ENCODE measurements at places on chromosomes 16 and 17.

DNA sequence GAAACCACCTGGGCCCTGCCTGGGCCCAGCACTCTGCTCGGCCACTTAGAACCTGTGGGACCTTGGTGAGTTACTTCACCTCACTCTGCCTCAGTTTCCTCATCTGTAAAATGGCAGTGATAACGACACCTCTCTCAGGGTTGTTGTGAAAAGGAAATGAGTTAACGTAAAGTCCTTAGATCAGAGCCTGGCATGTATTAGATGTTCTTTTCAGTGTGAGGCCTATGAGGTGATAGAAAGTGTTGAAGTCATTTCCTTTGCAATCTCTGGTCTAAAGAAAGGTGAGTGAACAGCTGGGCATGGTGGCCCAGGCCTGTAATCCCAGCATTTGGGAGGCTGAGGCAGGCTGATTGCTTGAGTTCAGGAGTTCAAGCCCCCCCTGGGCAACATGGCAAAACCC is 51.7 kb upstream of the LGALS9 start:
- DNase-seq: no peak

- no peak for DNase-seq
Observed at GRCh38 chr16:54484700-54485099, 198.1 kb upstream of the IRX3 start.

- no peak for DNase-seq
Observed at GRCh38 chr17:66776999-66777688, 57.8 kb upstream of the CACNG5 start.

GRCh38 chr17:15441315-15441714 is 26.1 kb downstream of the CDRT4 start:
- no peak for DNase-seq

DNA sequence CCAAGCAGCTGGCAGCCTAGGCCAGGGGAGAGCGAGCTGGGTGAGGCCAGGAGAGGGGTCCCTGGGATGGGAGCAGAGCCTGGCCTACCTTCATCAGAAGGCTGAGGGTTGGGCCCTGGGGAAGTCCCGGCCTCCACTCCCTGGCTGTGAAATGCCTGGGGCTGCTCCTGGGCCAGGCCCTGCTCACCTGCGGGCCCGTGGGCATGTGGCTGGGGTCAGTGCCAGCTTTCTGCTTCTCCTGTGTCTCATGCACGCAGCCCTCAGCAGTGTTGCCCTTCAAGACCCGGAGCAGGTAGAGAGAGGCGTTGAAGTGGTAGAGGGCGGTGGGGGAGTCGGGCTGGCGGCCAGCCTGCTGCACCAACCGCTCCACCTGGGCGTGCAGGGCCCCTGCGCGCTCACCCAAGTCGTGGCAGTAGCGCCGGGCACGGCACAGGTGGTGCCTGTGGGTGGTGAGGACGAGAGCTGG is 12.4 kb downstream of the MYBBP1A start:
- DNase-seq: no peak

DNA sequence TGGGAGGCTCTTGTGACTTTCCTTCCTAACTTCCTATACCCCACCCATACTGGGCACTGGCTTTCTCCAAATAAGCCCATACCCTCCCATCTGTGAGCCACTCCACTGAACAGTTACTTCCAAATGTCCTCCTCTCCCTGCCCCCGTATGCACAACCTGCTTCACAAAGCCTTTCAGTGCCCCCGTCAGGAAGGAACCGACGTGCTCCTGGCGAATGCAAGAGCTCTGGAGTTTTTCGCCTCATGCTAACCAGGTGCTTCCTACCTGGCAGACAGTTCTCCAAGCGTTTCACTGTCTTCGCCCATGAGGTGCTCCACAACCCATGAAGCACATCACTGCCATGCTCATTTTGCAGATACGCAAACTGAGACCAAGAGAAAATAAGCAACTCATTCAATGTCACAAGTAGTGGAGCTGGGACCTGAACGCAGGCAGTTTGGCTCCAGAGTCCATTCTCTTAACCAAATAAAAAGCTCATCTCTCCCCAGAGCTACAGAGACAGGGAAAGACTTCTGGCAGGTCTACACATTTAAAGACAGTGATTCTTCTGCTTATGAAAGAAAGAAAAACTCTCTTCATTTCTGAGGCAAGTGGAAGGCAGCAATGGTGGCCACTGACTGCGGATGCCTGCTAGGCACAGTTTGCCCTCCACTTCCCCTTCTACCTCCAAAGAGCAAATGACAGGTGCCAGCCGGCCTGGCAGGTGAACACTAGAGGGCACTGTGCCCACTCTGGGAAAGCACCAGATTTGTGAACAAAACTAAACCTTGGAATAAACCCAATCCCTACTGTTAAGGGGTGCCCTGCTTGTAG is 23.8 kb downstream of the SPHK1 start:
- no peak for DNase-seq

GRCh38 chr16:67881621-67882161 is 3.0 kb upstream of the NRN1L start:
- DNase-seq: peak; percentile 35

DNA sequence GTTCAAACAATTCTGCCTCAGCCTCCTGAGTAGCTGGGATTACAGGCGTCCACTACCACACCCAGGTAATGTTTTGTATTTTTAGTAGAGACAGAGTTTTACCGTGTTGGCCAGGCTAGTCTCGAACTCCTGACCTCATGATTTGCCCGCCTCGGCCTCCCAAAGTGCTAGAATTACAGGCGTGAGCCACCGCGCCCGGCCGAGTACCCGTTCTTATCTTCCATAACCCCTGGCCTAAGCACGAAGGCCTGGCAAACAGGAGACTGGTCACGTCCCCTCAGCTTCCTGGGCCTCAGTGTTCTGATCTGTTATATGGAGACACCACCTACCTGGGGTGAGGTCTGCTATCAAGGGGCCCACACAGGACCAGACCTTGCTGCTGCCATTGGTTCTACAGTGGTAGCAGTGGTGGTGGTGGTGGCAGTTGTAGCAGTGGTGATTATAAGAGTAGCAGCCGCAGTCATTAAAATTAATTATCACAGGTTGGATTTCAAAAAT is 1.3 kb downstream of the SLC5A10 start:
- DNase-seq: no peak

DNA sequence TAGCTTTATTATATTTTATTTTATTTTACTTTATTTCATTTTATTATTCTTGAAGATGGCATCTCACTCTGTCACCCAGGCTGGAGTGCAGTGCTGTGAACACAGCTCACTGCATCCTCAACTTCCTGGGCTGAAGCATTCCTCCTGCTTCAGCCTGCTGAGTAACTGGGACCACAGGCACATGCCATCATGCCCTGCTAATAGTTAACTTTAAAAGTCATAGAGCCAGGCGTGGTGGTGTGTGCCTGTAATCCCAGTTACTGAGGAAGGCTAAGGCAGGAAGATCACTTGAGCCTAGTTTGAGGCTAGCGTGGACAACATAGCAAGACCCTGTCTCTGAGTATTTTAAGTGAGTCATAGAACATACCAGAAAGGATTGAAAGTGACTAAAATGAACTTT is 38.7 kb downstream of the ESRP2 start:
- no peak for DNase-seq

- no peak for DNase-seq
Observed at GRCh38 chr16:80611930-80612327, 71.1 kb downstream of the DYNLRB2 start.

- no peak for DNase-seq
Observed at GRCh38 chr17:75552425-75553294, 27.2 kb downstream of the LLGL2 start.

GRCh38 chr17:40338058-40338457 is 26.5 kb downstream of the GJD3 start:
- DNase-seq: no peak

DNA sequence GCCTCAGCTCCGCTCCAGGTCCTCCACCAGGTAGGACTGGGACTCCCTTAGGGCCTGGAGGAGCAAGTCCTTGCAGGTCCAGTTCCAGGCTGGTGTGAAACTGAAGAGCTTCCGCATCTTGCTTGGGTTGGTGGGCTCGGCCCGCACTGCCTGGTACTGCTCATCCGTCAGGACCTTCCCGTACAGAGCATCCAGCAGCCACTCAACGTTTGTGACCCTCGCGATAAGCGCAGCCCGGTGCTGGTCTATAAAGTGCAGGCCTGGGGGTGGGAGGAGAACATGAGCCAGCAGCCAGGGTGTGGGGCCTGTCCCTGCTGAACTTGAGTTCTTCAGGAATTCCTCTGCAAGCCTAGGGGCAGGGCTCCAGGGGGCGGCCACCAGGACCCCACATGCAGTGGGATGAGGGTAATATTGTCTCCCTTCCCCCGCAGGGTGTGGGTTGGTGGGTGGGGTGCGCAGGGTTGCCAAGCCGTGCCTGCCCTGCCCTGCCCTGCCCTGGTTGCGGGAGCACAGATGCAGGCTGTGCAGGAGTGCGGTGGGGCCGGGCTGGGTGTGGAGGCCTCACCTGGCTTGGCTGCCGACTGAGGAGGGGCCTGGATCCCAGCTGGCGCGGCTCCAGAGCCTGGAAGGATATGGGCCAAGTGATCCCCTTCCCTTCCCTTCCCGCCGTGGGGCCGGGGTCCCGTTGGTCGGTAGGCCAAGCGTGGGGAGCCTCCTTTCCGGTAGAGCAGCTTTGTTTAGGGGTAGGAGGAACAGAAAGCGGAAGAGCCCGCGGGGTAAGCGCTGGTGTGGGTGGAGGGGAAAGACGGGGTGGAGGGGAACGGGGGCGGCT is 762 bp downstream of the PYCARD start:
- no peak for DNase-seq

GRCh38 chr16:60989592-60989991 is 1046.6 kb downstream of the CDH8 start:
- no peak for DNase-seq

DNA sequence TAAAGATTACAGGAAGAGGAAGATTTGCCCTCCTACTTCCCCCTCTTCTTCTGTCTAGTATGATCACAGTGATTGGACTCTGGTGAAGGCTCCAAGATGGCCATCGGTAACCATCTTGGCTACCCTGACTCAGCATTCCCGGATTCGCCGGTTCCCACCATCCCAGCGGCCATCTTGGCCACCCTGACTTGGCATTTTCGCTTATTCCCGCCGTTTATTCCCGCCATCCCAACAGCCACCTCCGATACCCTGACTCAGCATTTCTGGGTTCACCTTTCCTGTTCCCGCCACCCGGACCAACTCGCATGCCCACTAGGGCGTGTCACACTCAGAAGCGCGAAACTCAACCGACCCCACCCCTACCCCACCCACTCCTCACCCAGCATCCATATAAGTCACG is 95.4 kb upstream of the GRIN2A start:
- DNase-seq: no peak

DNA sequence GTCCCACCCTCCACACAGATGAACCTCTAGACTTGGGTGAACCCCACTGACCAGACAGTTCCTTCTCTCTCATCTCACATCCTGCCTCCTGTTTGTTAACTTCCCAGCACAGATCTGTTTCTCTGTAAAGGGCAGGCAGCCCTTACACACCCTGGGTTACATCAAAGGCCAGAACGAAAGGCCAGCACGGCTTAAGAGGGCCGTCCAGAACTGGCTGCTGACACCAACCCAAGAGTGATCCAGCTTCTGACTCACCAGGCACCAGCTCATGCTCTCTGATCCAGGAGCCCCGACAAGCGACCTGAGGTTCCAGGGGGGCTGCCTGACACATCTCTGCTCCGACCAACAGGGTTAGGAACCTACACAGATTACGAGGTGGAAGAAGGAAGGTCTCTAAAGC is 86.9 kb downstream of the MRM3 start:
- DNase-seq: no peak

- DNase-seq: no peak
Observed at GRCh38 chr16:66933776-66934137, 445 bp downstream of the CIAO2B start.

All from substantia nigra (tissue), 51 donors.